ENCODE measurements at places on chromosomes 3 and 15.

- DNase-seq = no peak
Observed at GRCh38 chr3:14386254-14386653, 16.2 kb upstream of the SLC6A6 start.

GRCh38 chr3:155252535-155252934 is 40.9 kb downstream of the STRIT1 start:
- DNase-seq = no peak

DNA sequence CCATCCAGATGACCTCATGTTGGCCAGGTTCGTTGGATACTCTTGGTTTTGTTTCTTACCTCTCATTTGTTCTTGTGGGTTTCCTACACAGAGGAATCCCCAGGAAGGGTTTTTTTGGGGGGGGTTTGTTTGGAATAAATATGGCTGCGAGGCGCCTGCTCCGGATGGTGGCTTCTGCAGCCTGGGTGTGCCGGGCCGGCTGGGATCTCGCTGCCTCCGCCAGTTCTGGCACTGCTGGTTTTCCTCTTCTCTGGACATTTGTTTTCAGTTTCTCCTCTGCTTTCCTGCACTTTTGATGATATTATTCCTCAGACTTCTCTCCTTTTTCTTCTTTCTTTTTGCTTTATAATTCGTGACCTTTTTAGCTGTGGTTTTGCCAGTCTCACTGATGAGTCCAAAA is 187.4 kb downstream of the OR4M2 start:
- DNase-seq = no peak

DNA sequence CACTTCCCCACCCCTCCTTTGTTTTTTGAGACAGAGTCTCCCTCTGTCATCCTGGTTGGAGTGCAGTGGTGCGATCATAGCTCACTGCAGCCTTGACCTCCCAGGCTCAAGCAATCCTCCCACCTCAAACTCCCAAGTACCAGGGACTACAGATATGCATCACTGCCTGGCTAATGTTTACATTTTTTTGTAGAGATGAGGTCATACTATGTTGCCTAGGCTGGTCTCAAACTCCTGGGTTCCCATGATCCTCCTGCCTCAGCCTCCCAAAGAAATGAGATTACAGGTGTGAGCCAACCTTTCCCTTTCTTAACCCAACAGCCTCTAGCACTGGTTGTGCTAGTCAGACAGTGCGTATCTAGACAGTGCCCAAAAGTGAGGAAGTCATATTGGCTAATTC is 6.4 kb upstream of the GATM start:
- DNase-seq = no peak

DNA sequence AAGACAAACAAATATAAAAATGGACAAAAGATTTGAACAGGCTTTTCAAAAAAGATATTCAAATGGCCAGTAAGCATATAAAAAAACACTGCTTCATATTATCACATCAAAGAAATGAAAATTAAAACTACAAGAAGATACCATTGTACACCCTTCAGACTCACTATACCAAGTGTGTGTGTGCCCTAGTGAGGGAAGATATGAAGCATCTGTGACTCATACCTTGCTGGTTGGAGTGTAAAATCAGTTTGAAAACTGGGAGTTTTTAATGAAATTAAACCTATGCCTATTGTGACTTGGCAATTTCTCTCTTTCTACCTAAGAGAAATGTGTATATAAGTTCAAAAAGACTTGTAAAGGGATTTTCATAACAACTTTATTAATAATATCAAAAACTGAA is 23.5 kb upstream of the SLC15A2 start:
- DNase-seq = no peak

DNA sequence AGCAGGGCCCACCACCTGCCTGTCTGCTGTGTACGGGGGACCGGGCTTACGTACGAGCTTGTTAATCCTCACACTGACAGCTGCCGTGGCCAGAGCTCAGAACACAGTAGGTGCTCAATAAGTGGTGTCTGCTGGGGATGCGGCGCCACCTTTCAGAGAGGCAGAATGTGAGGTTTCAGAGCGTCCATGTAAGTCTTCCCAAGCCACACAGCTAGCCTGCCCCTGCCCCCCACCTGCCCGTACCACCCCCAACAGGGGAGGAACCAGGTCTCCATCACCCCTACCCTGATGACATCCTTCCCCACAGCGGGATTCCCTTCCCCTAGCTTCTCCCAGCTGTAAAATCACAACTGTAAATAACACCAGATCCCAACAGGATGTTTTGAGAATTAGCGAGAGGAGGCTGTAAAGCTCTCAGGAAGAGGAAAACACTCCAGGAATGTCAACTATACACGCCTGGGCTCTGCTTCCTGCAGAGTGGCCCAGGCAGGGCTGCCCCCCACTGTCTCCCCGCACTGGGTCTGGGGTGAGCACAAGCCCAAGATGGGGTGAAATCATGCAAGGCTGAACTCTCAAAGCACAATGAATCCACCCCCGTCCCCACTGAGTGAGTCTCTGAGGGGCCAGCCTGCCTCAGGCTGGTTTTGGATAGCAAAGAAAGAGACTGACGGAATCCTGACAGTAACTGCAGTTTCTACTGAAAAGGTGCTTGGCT is 250.1 kb upstream of the LYSMD4 start:
- no peak for DNase-seq

DNA sequence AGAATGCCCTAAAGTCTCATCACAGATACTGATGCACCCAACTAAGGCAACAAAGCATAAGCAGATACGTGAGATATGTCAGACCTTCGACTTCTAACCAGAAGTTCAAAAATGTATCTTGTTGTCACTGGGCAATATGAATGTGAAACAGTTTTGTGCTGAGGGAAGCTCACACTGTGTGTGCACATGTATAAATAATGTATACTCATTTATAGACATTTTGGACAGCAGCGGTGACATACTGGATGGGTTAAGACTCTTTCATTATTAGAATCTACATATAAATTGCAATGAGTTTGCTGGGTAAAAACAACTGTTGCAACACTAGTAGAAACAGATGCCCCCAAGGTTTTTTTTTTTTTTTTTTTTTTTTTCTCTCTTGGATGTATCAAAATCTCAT is 37.9 kb downstream of the TIGIT start:
- no peak for DNase-seq

DNA sequence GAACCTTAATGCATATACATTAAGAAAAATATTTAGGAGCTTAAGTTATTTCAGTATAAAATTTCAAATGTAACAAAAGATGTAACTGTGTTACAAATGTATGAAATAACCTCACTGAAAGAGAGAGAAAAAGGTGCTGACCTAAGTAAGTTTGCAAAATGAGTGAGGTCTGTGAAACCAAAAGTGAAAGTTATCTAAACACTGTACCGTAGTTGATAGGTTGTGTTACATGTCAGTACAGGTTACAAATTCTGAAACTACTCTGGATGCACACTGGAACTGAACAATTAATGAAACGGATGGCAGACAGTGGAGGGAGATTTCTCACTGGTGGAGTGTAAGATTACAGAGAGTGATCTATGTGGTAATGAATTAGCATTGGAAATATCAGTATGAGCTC is 420.7 kb downstream of the ZNF385D start:
- no peak for DNase-seq

DNA sequence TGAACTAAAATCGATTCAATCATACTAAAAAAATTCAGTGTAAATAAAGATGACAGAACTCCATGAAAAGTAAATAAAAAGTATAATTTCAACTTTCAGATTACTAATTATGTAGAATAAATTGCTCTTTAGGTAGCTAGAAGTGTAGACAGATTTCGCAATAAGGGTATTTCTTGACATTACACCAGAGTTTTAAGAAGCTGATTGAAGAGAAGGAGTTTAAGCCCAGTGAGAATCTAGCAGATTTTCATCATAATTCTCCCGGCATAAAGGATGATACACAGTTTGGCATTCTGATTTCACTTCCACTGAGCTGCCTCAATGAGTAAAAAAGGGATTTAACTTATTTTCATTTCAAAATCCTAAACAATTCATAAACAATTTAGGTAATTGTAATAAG is 259.2 kb downstream of the NEK10 start:
- DNase-seq = no peak
